ENCODE measurements at places on chromosomes 7 and 10.

DNA sequence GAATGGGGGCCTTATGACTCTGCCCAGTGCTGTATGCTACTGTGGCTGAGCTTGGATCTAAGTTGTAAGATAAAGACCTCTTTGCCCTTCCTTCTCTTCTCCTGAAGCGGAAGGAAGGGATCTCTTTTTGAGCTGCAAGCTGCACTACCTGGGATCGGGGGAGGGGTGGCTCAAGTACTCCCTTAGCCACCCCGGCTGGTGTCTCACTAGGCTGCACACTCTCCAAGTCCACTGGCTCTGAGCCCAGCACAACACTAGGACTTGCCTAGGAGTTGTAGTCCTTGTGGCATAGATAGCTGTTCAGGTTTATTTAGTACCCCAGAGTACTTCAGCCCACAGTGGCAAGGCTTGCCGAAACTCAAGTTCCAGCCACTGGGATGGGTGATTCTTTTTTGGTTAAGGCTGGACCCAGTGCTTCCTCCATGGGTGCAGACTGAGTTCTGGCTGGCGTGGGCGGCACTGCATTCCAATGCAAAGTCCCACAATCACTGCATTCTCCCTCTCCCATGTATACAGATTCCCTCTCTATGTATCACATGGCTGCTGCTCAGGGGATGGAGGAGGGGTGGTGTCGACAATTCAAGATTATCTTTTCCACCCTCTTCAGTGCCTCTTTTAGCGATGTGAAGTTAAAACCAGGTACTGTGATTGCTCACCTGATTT is 76.2 kb upstream of the SLC25A13 start:
- no peaks in the 10 kb centered on the region for H3K27me3 ChIP-seq
- H3K27ac ChIP-seq: no peak overlapping the region
- no peak overlapping the region for H3K4me3 ChIP-seq
- no peaks in the 10 kb centered on the region for H3K36me3 ChIP-seq
- DNase-seq: no peak
- H3K4me1 ChIP-seq: no peaks in the 10 kb centered on the region

DNA sequence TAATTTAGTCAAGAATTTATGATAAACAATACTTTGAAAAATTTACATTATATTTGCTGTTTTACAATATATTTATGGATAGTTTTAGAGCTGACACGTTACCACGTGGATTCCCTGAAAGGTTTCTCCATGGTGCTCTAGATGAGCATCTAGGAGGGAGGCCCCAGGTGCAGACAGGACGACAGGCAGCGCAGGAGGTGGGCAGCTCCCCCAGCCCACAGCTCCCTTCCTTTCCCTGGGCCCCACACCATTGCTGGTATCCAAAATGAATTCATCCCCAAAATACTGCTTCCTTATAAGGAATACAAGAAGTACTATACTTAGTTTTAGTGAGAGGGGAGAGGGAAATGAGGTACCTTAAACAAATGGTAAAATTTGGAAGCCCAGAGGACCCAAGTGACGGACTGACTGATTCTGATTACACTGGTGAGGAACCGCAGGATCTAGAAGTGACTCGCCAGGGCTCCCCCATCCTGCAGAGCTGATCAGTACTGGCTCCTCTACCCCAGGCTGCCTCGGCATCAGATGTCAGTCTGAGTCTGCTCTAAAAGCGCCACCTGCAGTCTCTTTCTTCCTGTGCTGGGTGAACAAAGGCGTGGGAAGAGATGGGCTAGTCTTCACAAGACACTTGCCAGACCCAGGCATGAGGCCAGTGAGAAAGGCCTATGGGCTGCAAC is 89.2 kb downstream of the DLG5 start:
- no peak overlapping the region for H3K27ac ChIP-seq
- peaks cover 51% of the 10 kb centered on the region for H3K36me3 ChIP-seq

GRCh38 chr7:155455132-155455693 is 2.7 kb upstream of the EN2 start:
- no peaks in the 10 kb centered on the region for H3K36me3 ChIP-seq
- DNase-seq: no peak
- H3K27me3 ChIP-seq: peaks cover 60% of the 10 kb centered on the region
- H3K4me3 ChIP-seq: no peak overlapping the region

GRCh38 chr7:29884399-29885272 is 78.3 kb downstream of the WIPF3 start:
- no peaks in the 10 kb centered on the region for H3K36me3 ChIP-seq
- peak overlapping the region; percentile 63 for H3K4me3 ChIP-seq
- no peaks in the 10 kb centered on the region for H3K27me3 ChIP-seq
- peak overlapping the region; percentile 2 for H3K27ac ChIP-seq
- H3K4me1 ChIP-seq: peaks cover 12% of the 10 kb centered on the region

- no peak overlapping the region for H3K4me3 ChIP-seq
- no peak overlapping the region for H3K27ac ChIP-seq
- peaks cover 16% of the 10 kb centered on the region for H3K27me3 ChIP-seq
- H3K36me3 ChIP-seq: no peaks in the 10 kb centered on the region
Observed at GRCh38 chr10:44334621-44335184, 50.2 kb downstream of the CXCL12 start.

- H3K27ac ChIP-seq: no peak overlapping the region
- H3K36me3 ChIP-seq: no peaks in the 10 kb centered on the region
- DNase-seq: no peak
- H3K27me3 ChIP-seq: no peaks in the 10 kb centered on the region
- peaks cover 7% of the 10 kb centered on the region for H3K4me1 ChIP-seq
Observed at GRCh38 chr7:151871189-151871735, 5.7 kb downstream of the PRKAG2 start.

DNA sequence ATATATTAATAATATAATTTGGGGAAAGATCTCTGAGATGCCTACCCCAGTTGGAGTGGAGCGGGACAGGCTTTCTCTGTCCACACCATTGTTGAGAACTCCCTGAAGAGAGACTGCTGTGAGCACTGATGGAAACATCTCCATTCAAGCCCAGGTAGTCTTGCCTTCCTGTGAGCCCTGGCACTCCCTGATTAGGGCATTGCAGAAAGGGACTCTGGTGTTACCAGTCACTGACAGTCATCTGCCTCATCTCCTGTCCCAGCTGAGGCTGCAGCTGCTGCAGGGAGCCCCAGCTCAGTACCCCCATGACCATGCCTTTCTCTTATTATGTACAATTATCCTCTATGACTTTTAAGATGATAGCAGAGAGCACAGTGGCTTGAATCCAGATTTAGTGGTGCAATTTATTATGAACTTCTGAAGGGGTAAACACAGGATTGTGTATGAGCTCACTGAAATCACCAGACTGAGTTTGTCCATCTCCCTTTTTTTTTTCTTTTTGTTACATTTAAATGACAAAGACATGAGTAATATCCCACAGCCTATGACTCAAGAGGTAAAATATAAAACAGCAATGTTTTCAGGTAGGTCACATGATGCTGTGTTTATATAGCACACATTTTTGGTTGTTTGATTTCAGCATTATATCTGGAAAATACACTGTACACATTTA is 236.9 kb downstream of the SLC25A13 start:
- no peaks in the 10 kb centered on the region for H3K36me3 ChIP-seq
- H3K27me3 ChIP-seq: no peaks in the 10 kb centered on the region
- H3K4me3 ChIP-seq: no peak overlapping the region
- peaks cover 42% of the 10 kb centered on the region for H3K4me1 ChIP-seq
- DNase-seq: peak; percentile 88

DNA sequence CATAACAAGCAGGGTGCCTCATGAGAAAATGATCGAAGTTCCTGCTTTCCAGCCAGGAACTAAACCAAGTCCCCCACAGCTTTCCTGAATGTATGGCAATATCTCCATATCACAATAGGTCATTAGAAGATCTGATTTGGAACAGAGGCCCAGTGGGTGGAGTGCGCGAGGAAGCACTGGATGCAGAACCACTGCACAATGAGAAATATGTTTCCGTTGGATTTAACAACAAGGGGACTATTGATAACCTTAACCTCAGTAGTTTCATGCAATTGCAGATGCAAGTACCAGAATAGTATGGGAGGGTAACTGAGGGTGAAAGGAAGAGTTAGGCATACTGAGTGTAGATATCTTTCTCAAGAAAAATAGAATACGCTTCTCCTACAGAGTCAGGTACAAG is 45.3 kb downstream of the ZPBP start:
- no peak overlapping the region for H3K27ac ChIP-seq
- no peak overlapping the region for H3K4me3 ChIP-seq
- H3K27me3 ChIP-seq: no peaks in the 10 kb centered on the region

DNA sequence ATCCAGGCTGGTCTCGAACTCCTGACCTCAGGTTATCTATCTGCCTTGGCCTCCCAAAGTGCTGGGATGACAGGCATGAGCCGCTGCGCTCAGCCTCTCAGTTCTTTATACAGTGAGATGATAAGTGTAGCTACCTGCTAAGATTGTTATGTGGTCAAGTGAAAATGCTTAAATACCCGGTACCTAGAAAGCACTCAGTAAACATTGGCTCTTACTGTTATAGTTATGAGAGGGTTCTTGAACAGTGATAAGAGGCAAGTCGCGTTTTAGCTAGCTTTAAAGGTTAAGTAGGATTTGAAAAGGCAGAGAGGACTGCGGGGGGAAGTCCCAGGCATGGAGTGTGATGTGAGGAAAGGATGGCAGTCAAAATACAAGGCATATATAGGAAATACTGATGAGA is 4.5 kb downstream of the ZKSCAN1 start:
- peaks cover 23% of the 10 kb centered on the region for H3K4me1 ChIP-seq
- H3K4me3 ChIP-seq: no peak overlapping the region
- no peaks in the 10 kb centered on the region for H3K27me3 ChIP-seq
- no peak for DNase-seq
- H3K27ac ChIP-seq: no peak overlapping the region
- peaks cover 19% of the 10 kb centered on the region for H3K36me3 ChIP-seq

DNA sequence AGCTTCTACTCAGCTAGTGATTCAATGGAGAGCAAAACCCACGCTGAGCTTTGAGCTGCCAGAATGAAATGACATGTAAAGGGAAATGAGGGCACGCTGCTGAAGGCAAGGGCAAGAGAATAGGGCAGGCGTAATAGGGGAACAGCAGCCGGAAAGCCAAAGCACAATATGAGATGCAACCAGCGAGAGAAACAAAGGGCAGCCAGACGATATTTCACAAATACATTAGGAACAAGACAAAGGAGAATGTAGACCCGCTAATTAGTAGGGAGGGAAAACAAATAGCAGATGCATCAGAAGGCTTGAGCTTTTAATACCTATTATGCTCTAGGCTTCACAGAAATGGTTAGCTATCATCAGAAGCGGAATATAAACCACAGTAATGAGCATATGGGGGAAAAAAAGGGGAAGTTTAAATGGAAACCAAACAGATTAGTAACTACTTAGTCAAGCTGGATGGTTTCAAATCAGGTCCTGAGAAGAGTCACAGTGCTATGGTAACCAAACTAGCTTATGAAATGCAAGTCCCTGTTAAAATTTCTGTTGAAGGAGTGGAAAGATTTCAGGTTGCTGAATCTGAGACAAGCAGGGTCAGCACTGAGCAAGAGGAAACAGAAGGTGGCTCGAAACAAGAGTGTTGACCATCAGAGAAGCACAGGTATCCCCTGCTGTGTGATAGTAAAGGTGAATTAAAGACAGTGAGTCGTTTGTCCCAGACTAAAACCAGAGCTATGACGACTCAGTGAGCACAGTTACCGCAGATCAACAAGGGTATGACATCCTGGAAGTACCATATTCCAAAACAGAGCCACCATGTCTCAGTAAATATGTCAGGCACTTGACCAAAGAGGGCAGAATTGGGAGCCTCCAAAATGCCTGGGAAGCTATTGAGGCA is 496.9 kb upstream of the CELF2 start:
- H3K4me3 ChIP-seq: no peak overlapping the region
- no peaks in the 10 kb centered on the region for H3K4me1 ChIP-seq
- no peak for DNase-seq
- H3K36me3 ChIP-seq: no peaks in the 10 kb centered on the region
- H3K27me3 ChIP-seq: no peaks in the 10 kb centered on the region
- H3K27ac ChIP-seq: no peak overlapping the region

- H3K4me1 ChIP-seq: peaks cover 11% of the 10 kb centered on the region
- H3K4me3 ChIP-seq: no peak overlapping the region
- no peaks in the 10 kb centered on the region for H3K27me3 ChIP-seq
- no peak for DNase-seq
- H3K27ac ChIP-seq: no peak overlapping the region
Observed at GRCh38 chr10:94281654-94282053, 81.1 kb downstream of the NOC3L start.

Measured in PC-3 (cell line).